CD14-positive monocyte (primary cell): ENCODE measurements at places on chromosomes 1 and 21.

DNA sequence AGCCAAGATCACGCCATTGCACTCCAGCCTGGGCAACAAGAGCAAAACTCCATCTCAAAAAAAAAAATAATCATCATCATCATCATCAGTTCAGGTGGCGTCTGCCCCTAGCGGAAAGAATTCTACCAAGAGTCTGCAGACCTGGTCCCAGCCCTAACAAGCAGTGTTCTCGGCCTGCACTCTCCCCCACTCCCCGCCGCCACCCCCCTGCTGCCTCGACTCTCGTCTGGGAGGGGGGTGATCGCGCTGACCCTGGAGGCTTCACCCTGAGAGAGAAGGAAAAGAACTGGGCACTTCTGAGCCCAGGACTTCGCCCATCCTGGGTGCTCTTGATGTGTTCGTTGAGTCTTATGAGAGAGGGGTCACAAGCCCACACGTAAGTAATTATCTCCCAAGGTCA is 160.1 kb upstream of the TMEM51 start:
- no peak for DNase-seq

DNA sequence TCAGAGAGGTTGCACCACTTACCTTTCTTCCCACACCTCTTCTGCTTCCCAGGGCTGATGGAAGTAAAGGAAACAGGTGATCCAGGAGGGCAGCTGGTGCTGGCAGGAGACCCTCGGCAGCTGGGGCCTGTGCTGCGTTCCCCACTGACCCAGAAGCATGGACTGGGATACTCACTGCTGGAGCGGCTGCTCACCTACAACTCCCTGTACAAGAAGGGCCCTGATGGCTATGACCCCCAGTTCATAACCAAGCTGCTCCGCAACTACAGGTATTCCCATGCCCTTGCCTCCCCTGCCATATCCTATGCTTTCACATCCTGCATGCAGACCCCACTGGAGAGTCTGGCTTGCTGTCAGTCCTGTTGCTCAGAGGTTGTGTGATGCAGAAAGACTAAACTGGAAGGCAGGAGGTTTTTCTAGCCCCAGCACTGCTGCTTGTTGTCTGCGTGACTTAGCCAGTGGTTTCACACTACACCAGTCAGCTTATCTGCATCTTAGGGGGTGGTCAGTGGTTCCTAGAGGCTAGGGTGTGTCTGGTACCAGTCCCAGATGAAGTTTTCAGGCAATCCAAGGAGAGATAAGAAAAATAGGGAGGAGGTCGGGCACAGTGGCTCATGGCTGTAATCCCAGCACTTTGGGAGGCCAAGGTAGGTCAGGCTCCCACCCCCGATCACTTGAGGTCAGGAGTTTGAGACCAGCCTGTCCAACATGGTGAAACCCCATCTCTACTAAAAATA is 10.2 kb downstream of the RHOC start:
- DNase-seq, result no peak

GRCh38 chr21:35136106-35136505 is 87.0 kb upstream of the RUNX1 start:
- no peak for DNase-seq

DNA sequence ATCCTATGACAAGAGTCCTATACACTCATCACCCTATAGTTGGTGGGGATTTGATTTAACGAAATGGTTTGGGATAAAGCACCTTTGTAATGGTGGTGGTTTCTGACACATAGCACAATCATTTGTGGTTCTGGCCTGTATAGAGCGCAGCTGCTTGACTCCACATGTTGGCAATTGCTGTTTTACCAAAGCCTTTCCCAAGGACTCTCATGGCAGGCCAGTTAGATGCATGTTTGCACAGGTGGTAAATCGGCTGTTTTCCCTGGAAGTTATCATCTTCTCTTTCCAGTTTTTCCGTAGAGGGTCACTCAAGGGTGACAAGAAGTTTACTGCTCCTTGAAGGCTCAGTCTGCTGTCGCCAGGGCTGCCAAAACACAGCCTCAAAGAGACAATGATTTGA is 17.1 kb upstream of the XPR1 start:
- no peak for DNase-seq

- no peak for DNase-seq
These were observed 353.5 kb upstream of the B3GALT2 start for GRCh38 chr1:193539731-193540459.

GRCh38 chr1:184296466-184297243 is 90.2 kb upstream of the C1orf21 start:
- no peak for DNase-seq

- DNase-seq, result no peak
These were observed 444.0 kb downstream of the SMYD3 start for GRCh38 chr1:246063013-246063616.

DNA sequence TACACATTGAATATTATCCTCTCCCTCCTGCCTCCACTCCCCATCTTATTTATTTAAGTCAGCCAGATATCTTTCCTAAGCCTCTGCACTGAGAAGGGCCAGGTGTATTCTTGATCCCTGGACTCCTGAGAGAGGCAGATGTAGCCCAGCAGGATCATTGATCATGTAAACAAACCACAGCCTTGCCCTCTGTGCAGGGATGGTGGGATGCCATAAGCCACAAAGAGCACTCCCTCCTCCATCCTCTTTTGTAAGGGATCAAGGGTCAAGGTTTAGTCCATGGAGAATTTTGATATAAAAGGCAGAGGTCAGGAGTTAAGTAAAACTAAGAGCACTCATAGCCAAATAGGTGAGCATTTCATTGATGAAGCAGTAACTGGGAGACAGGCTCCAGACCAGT is 17.3 kb downstream of the PHGDH start:
- DNase-seq, result no peak

DNA sequence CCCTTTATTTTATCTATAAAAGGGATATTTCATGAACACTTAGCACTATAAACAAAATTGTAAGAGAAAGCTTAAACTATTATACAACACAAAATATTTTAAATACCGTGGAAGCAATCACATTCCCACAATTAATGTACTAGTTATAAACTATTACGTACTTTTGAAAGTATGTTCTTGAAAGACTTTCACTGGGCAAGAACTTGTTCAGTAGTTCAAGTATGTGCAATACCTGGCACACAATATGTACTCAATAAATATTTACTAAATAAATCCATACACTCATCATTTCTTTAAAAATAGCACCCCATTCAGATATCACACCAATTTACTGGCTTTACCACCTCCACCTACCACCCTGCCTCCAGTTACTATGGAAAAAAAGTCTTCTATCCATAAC is 12.6 kb upstream of the FMO2 start:
- no peak for DNase-seq

- DNase-seq, result no peak
These were observed 7.2 kb downstream of the WDTC1 start for GRCh38 chr1:27241677-27242076.

DNA sequence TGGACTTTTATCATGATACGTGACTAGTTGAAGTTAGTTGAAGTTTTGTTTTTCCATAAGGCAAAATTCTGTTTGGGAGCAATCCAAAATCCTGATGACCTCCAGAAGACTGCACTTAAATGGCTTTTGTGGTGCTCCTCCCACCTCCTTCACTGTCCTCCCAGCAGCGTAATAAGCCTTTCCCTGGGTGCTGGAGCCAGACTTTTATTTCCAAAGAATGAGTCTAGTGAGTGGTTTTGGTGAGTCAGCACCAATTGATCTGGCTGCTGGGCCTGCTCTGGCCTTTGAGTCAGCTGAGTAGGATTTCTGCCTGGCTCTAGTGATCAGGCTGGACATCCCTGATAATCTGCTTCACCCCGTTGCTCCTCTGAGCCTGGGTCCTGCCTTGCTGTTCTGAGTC is 21.7 kb upstream of the KCND3 start:
- DNase-seq, result no peak

GRCh38 chr1:187276677-187277076 is 447.9 kb downstream of the PLA2G4A start:
- DNase-seq, result no peak

DNA sequence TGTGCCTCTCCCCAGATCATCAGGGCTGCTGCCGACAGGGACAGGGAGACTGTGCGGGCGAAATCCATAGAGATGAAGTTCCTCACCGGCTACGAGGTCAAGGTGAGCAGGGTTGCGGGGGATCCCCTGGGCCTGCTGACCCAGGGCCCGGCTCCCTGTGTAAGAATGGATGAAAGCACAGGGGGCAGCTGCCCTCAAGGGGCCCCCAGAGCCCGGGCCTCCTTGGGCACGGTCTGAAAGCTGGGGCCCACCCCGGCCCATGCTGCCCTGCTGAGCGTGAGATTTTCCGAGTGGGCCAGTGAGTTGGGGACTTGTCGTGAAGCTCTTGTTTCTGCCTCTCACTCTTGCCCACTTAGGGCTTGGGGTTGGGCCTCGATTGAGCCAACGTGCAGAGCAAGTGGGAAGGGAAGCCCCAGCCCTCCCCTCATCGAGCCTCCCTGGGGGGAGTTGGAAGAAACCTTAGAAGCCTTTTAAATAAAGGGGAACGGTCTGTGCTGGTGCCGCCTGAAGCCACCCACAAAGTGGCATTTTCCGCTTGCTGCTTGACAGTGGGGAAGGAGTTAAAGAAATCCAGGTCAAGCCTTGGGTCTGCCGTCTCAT is 45.2 kb downstream of the COQ8A start:
- DNase-seq, result no peak
